ENCODE measurements at places on chromosomes 2 and 18.

DNA sequence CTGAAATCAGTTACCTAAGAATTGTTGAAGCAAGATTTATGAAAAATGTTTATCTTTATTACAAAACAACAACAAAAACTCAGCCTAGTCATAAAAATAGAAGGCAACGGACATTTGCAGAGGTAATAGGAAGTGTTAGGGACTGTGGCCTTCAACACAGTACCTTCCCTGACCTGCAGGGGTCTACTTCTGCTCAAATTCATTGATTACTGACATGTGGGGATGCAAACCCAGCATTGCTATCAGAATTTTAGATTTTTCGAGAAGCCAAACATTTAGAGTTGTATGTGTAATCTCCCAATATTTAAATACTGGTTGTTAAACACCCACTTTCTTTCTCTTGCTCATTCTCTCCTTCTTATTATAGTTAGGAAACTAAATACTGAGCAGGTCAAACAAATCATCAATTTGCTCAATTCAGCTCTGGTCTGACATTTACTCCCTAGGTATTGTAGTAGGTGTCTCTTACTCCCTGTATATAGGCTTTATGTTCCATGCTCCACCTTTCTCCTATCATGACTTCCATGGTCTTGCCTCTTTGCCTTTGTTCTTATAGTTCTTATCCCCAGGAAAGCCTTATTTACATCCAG is 198.5 kb downstream of the UBE2E3 start:
- DNase-seq, result no peak

GRCh38 chr2:107735201-107735600 is 91.5 kb upstream of the RGPD4 start:
- no peak for DNase-seq

DNA sequence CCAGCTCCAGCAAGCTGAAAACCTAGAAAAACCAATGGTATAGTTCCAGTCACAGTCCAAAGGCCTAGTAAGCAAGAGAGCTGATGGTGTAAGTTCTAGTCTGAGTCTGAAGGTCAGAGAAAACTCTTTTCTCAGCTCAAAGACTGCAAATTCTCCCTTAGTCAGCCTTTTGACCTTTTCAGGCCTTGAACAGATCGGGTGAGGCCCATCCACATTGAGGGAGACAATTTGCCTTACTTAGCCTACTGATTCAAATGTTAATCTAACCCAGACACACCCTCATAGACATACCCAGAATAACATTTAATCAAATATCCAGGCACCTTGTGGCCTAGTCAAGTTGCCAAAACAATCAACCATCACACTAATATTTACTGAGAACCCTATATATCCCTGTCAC is 110.8 kb upstream of the KCNJ3 start:
- no peak for DNase-seq

DNA sequence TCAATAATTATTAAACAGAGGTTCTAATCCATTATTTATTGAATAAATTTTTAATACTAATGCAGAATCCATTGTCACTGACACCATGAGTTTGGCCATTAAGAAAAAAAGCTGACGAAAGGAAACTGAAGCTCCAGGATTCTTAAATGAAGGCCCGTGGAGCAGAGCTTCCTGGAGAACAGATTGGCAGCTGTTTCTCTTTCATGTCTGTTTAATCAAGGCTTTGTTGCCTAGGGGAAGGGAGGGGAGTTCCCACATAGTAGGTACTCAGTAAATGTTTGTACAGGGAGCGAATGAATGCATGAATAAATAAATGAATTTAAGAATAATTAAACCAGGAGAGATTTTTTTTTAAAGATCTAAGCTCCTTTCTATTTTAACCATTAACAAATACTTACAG is 315.1 kb upstream of the KLHL29 start:
- DNase-seq, result no peak

DNA sequence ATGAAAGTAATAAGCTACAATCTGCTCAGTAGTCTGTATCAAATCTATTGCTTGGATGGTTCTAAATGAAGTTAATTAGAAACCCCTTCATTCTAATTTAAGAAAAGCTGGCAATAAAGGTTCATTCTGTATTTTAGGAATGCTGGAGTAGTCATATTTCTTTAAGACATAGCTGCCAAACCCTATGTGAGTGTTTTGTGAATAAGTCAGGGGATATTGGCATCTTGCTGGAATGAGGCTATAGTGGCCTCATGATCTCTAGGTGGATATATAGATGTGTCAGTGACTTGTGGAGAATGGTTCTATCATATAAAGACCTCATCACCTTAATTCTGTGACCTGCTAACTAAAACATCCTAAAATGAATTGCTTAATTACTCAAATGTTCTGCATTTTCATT is 196.3 kb downstream of the PDE1A start:
- DNase-seq, result no peak

- DNase-seq, result no peak
These were observed 1004.4 kb upstream of the ZEB2 start for GRCh38 chr2:145524303-145524702.

DNA sequence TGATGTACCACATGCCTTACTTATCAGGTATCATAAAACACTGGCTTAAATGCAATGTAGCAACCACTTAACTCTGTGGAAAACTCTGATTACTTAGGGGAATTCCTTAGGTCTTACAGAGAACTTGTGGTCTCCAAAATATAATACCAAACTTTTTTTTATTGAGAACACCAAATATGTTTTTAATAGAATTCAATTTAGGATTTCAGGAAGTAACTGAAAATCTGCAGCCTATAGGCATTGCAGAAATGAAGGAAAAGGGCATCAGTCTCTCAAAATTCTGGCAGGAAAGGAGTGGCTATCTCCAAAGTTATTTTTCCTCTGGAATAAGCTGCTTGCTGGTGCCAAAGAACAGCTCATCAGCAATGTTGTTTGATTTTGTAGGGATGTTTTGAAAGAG is 105.3 kb upstream of the UGP2 start:
- DNase-seq, result no peak

GRCh38 chr2:10778724-10779115 is 33.9 kb downstream of the PDIA6 start:
- DNase-seq, result no peak

DNA sequence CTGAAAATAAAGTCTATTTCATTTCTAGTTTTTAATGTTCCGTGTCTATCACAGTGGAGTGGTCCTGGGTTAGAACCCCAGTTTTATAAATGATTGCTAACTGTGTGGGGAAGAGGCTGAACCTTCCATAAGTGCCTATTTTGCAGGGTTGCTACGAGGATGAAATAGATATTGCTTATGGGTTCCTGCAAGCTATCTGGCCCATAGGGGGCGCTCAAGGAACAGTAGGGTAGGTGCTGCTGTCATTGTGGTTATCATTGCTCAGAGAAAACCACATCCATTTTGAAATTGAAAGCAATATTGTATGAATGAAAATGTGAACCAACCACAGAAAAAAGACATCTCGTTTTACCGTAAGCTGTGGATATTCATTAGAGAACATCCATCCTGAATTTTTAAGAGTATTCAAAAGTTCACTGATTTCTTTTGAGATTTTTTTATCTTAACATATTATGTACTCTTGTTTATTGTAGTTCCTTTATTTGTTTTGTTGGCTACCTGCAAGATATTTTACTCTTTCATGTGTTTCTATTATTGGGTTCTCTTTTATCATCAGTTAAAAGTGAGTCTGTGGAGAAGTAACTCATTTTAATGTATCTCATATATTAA is 261.6 kb downstream of the NAPG start:
- peak; percentile 50 for DNase-seq

- DNase-seq, result no peak
These were observed 206.8 kb downstream of the DCC start for GRCh38 chr18:52546686-52547346.

DNA sequence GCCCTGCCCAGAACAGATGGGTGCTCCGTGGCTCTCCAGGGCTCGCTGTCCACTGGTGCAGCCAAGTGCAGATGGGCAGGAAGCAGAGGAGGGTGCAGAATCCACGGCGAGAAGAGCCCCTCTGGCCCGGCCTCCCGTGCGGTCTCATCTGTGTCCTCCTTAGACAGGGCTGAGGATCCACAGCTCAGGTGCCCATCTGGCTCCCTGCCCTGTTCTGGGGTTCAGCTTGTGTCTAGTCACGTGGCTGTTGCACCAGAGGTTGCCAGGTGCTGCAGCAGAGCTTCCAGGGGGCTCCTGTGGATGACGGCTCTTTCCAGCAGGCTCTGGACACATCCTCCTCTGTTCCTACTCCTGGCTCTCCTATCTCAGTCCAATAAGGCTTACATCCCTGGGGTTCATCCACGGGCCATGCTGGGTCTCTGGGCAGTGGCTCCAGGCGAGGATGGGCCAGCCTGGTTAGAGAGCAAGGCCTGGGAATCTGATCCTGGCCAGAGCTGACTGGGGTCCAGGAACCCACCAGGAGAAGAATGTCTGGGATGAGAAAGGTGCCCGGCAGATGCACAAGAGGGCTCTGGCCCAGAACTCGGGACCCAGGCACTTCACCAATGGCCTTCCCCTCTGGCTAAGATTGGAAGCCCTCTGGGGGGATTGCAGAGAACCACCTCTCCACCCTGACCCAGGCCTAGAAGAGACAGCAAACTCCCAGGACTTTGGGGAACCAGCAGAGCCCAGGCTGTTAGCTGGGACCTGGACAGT is 116.3 kb upstream of the ID2 start:
- DNase-seq, result no peak

DNA sequence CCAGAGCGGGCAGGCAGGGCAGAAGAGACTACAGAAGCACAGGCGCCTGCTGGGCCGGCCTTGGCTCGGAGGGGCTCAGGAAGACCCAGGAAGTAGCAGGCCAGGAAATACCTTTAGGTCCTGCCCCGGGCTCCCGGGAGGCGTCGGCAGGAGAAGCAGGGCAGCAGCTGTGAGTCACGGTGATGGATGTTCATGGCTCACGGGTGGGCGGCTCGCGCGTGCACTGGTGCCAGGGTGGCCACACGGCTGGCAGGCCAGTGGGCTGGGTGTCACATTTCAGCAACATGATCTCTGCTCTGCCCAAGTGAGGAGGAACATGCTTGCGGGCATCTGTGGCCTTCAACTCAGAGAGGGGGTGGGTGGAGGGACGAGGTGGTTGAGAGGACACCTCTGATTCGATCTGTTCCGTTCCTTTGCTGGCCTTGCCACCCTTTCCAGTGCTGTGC is 139.3 kb downstream of the KLHL29 start:
- DNase-seq, result no peak

DNA sequence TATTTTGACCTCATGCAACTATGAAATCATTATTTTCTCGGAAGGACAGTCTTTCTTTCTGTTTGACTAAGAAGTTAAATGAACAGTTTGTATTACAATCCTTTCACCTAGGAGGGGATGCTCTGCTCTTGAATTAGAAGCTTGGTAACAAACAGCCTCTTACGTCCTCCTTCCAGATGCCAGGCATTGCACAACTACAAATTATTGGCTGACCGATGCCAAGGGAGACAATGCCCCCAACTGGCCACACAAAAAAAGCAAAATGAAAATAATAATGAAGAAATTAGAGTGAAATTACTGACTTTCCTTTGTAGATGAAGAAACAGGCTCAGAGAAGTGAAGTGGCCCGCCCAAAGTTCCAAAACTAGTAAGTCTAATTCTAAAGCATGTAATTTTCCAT is 177.9 kb downstream of the CYRIA start:
- no peak for DNase-seq

DNA sequence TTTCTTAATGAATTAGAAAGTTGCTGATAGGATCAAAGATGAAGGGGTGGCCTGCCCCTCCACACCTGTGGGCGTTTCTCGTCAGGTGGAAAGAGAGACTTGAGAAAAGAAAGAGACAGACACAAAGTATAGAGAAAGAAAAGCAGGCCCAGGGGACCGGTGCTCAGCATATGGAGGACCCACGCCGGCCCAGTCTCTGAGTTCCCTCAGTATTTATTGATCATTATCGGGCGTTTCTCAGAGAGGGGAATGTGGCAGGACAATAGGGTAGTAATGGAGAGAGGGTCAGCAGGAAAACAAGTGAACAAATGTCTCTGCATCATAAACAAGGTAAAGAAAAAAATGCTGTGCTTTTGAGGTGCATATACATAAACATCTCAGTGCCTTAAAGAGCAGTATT is 144.3 kb downstream of the CCDC102B start:
- DNase-seq, result no peak

- no peak for DNase-seq
These were observed 168.1 kb upstream of the TPO start for GRCh38 chr2:1245193-1245592.

DNA sequence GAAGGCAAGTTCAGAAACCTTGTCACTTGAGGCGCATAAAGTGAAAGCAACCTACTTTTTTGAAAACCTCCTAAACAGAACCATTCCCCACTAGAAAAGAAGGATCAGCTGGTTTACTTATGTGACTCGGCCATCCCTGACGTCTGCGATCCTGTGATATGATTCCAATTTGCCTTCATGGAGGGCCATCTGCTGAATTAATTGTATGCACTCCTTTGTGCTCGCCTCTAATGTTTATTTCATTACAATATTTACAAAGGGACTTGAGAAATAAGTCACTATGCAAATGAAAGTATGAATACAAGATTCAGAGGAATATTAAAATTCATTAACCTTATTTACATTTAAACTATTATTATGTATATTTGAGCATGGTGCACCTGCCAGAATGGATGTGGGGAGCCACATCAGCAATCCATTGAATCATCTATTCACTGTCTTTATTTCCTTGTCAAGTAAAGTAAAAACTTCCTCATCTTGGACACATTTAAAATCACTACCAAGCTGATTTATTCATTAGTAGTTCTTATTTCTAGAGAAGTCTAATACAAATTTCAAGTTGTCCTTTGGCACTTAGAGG is 96.5 kb downstream of the RBM43 start:
- DNase-seq, result no peak

GRCh38 chr2:143802871-143803650 is 673.8 kb downstream of the ARHGAP15 start:
- no peak for DNase-seq

DNA sequence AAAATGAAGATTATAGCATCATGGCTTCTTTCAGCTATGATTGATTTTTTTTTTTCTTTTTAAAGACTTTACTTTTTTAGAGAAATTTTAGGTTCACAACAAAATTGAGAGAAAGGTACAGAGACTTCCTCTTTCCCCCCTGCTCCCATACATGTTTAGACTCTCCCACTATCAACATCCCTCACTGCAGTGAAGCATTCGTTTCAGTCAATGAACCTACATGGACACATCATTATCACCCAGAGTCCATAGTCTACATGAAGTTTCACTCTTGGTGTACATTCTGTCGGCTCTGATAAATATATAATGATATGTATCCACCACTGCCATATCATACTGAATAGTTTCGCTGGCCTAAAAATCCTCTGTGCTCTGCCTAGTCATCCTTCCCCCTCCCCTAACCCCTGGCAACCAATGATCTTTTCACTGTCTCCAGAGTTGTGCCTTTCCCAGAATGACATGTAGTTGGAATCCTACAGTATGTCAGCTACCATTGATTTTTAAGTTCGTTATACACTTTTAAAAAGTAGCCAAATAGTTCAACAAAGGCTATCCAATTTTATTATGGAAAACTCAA is 86.8 kb downstream of the GPD2 start:
- no peak for DNase-seq

GRCh38 chr2:30641765-30642345 is 165.4 kb downstream of the CAPN13 start:
- no peak for DNase-seq

- DNase-seq, result no peak
These were observed 1109.0 kb upstream of the CHAC2 start for GRCh38 chr2:52658598-52658997.
